ENCODE measurements at places on chromosomes 11 and 22.

GRCh38 chr11:128179039-128179438 is 408.3 kb downstream of the ETS1 start:
- no peak for DNase-seq

DNA sequence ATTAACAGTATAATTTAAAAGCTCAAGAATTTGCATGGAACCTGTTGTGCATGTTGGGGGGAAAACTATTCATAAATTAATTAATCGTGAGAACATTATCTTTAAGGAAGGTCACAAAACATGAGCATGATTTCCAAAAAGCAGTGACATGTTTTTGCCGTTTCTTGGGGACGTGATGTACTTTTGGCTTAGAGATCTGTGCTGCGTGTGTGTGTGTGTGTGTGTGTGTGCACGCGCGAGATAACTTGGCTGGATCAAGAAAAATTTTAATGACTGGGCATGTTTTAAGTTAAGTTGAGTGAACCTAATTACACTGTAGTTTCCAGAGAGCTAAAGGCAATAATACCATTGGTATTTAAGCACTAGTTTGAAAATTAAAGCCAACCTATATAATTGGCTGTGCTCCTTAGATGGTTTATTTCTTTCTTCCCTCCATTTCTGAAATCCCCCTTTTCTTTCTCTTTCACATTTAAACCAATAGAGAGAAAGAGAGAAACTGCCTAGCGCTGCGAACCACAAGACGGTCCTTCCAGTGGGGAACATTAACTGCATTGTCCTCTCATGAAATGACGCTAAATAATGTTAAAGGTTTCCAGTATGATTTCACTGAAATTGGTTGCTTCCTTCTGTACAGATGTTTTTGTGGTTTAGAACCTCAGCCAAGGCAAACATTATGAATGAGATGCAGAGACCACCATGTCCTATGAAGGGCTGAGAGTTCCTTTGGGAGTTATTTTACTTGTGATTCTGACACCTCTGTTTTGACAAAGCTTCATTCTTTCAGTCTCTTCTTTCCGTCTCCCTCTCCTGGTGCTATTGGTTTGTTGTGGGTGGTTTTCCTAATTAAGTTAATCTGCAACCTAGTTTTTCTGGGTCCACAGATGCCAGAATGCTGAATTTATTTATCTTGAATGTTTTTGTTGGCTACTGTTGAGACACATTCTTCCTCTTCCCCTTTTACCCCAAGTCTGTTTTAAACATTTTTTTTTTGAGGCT is 51.7 kb downstream of the ZBTB16 start:
- DNase-seq = peak; percentile 92

- peak; percentile 18 for DNase-seq
Measured at GRCh38 chr22:45891471-45891995, 85.4 kb downstream of the WNT7B start.

GRCh38 chr22:24028533-24028932 is 17.4 kb downstream of the CABIN1 start:
- no peak for DNase-seq

GRCh38 chr11:67288452-67289225 is 464 bp upstream of the ANKRD13D start:
- peak; percentile 97 for DNase-seq

GRCh38 chr11:32779136-32779535 is 15.3 kb downstream of the CCDC73 start:
- DNase-seq = peak; percentile 55

- no peak for DNase-seq
Measured at GRCh38 chr11:8352876-8353505, 89.3 kb upstream of the LMO1 start.

DNA sequence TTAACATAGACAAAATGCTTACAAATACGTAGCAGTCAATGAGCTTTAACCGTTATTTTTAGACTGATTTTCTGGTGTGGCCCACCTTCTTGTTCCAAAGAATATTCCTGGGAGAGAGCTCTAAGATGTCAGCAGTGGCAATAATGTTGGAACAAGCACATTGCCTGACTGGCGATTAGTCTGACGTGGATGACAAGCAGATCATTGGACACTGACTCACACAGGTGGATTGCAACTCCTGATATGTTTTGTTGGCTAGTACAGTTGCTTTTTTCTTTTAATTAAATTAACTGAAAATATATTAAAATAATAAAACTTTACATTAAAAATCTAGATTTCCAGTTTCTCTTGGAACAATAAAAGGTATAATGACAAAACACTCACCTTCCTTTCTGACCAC is 78.0 kb downstream of the TENM4 start:
- no peak for DNase-seq

GRCh38 chr11:47302853-47303252 is 32.9 kb downstream of the MADD start:
- DNase-seq = no peak

- no peak for DNase-seq
Measured at GRCh38 chr11:28627690-28628255, 519.6 kb downstream of the METTL15 start.

DNA sequence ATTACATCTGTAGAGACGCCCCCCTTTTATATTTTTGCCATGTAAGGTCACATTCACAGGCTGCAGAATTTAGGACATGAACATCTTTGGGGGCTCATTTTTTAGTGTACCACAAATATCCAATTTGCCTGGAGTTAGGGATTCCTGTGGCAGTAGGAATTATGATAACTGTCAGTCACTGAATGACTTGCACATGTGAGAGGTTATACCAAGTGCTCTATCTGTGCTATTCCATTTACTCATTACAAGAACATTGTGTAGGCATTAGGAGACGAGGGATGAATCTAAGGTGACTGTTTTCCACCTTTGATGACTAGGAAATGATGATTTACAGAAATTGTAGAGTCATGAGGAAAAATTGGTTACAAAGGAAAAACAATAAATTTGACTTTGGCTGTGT is 79.3 kb downstream of the LIF start:
- DNase-seq = no peak

DNA sequence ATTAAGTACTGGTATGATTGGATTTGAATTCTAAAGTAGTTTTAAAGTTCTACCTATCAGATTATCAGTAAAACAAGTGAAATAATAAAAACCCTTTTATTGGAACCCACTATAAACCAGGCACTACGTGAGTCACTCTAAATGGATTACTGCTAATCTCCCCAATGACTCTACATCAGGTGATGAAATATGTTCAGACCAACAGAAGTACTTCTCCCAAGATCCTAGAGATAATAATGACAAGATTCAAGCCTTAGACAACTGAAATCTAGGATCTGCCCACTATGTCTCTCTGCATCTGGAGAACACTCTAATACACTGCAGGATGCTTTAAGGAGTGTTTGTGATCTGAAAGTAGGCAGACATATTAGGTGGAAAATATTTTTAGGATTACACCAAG is 652.1 kb upstream of the CHORDC1 start:
- DNase-seq = no peak

GRCh38 chr11:14306481-14306880 is 52.5 kb downstream of the RRAS2 start:
- no peak for DNase-seq

- no peak for DNase-seq
Measured at GRCh38 chr11:64754919-64755662, 4.7 kb downstream of the PYGM start.

Data from hematopoietic multipotent progenitor cell treated with erythropoietin and hydrocortisone succinate and interleukin-3 and kit ligand, for 4 days (in vitro differentiated cells).